M059J (cell line): ENCODE measurements at places on chromosomes 12 and 14. TPM values are rescaled to one million over a fixed set of nuclear protein-coding genes. Genes with fewer than 3 reads are reported as not detected.

GRCh38 chr12:121096199-121096798 is 36.4 kb upstream of the P2RX7 start:
- DNase-seq = no peak

- peak; percentile 55 for DNase-seq
These were observed 815 bp downstream of the NID2 start for GRCh38 chr14:52067873-52068614.

PTPRB gene
- 1.6 and 3.4 TPM in 2 replicates for total RNA-seq

DNA sequence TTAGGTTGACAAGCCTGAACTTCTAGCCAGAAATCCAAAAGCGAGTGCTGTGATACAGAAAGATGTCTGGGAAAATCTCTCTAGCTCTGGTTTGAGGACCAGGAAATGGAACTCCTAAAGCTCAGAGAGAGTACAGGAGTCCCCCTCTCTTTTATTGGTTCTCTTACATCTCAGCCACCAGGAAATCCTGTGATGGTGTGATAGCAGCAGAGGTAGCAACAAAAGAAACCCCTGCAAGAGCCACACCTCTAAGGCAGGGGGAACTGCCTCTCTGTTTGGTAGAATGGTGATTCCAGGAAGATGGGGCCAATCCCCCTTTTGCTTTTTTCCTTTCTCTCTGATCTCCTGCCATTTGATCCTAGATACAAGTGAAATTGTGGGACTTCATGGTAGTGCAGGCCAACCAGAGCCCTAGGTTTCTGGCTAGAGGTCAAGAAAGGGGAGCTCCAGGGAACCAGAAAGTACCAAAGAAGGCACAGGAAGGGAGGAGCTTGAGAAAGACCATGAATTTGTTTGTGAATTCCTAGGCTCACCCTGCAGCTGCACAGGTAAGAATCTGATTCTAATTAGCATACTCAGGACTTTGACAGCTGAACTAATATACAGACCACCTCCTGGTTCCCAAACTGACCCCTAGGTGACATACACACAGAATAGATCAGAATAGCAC is 88.5 kb downstream of the PAPLN start:
- DNase-seq = no peak

HVCN1 gene
- 0.30 and 2.1 TPM in 2 replicates for total RNA-seq

- DNase-seq = peak; percentile 82
These were observed 603.5 kb downstream of the RPL10L start for GRCh38 chr14:46048127-46048526.
